ENCODE measurements at places on chromosomes 3 and 15. TPM values are rescaled to one million over a fixed set of nuclear protein-coding genes. Genes with fewer than 3 reads are reported as not detected.

LMCD1 gene
- 159 TPM for total RNA-seq

FAM43A gene
- 13.8 TPM for total RNA-seq

PAK6 gene
- 0.44 TPM for total RNA-seq

LCTL gene
- total RNA-seq = not detected

PLA2G4B gene
- 7.2 TPM for total RNA-seq

CAMP gene
- total RNA-seq = 0.49 TPM

SPRED1 gene
- 33.5 TPM for total RNA-seq

AADAC gene
- total RNA-seq = 0.35 TPM

TXNRD3 gene
- total RNA-seq = 12.9 TPM

DAPK2 gene
- total RNA-seq = 4.0 TPM

WDR48 gene
- 27.7 TPM for total RNA-seq

IMPG2 gene
- total RNA-seq = 1.3 TPM

DIS3L gene
- 33.1 TPM for total RNA-seq

SLC33A1 gene
- total RNA-seq = 19.3 TPM

TM4SF18 gene
- 15.6 TPM for total RNA-seq

TSPAN3 gene
- total RNA-seq = 397 TPM

UROC1 gene
- 0.04 TPM for total RNA-seq

CALML4 gene
- total RNA-seq = 11.3 TPM

PRTG gene
- total RNA-seq = 5.7 TPM

IMP3 gene
- total RNA-seq = 42.2 TPM

VILL gene
- total RNA-seq = 7.2 TPM

CSPG5 gene
- 1.4 TPM for total RNA-seq

CASR gene
- not detected for total RNA-seq

ASB14 gene
- 0.18 TPM for total RNA-seq

IFRD2 gene
- total RNA-seq = 36.9 TPM

THRB gene
- 3.1 TPM for total RNA-seq

SOX14 gene
- total RNA-seq = not detected

HESX1 gene
- total RNA-seq = 1.4 TPM

GP5 gene
- 0.35 TPM for total RNA-seq

BLM gene
- total RNA-seq = 4.7 TPM

PLCH1 gene
- total RNA-seq = 0.44 TPM

RIOX2 gene
- total RNA-seq = 38.6 TPM

CFAP44 gene
- 5.4 TPM for total RNA-seq

ABTB1 gene
- 5.1 TPM for total RNA-seq

GOLGA8G gene
- total RNA-seq = not detected

LACTB gene
- total RNA-seq = 13.4 TPM

ALDH1L1 gene
- 0.18 TPM for total RNA-seq

SLC28A1 gene
- 0.35 TPM for total RNA-seq

ADGRG7 gene
- total RNA-seq = not detected

DAZL gene
- total RNA-seq = not detected

TMEM212 gene
- total RNA-seq = 0.09 TPM

STAB1 gene
- total RNA-seq = 58.4 TPM

GHRL gene
- total RNA-seq = 0.40 TPM

IL5RA gene
- 0.04 TPM for total RNA-seq

STRIT1 gene
- total RNA-seq = 15.3 TPM

AMIGO3 gene
- total RNA-seq = 1.2 TPM

PLSCR5 gene
- total RNA-seq = not detected

VGLL3 gene
- 21.2 TPM for total RNA-seq

PSTPIP1 gene
- total RNA-seq = 2.3 TPM

ARGFX gene
- total RNA-seq = not detected

SERINC4 gene
- 0.18 TPM for total RNA-seq

LYZL4 gene
- not detected for total RNA-seq

KLHL40 gene
- 114 TPM for total RNA-seq

Data from muscle of leg (tissue), 16 donors.